ENCODE measurements at places on chromosomes 12 and 14.
A peak's percentile ranks its signal among the peaks of the same experiment; 100 is the strongest.

DNA sequence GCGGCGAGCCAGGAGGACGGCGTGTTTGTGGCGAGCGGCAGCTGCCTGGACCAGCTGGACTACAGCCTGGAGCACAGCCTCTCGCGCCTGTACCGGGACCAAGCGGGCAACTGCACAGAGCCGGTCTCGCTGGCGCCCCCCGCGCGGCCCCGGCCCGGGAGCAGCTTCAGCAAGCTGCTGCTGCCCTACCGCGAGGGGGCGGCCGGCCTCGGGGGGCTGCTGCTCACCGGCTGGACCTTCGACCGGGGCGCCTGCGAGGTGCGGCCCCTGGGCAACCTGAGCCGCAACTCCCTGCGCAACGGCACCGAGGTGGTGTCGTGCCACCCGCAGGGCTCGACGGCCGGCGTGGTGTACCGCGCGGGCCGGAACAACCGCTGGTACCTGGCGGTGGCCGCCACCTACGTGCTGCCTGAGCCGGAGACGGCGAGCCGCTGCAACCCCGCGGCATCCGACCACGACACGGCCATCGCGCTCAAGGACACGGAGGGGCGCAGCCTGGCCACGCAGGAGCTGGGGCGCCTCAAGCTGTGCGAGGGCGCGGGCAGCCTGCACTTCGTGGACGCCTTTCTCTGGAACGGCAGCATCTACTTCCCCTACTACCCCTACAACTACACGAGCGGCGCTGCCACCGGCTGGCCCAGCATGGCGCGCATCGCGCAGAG lies 873 bp downstream of the PLXNC1 start:
- DNase-seq, result peak; percentile 76
- peaks cover 30% of the 10 kb centered on the region for H3K4me1 ChIP-seq
- H3K27me3 ChIP-seq, result peaks cover 37% of the 10 kb centered on the region
- H3K36me3 ChIP-seq, result no peaks in the 10 kb centered on the region
- no peak overlapping the region for H3K27ac ChIP-seq

DNA sequence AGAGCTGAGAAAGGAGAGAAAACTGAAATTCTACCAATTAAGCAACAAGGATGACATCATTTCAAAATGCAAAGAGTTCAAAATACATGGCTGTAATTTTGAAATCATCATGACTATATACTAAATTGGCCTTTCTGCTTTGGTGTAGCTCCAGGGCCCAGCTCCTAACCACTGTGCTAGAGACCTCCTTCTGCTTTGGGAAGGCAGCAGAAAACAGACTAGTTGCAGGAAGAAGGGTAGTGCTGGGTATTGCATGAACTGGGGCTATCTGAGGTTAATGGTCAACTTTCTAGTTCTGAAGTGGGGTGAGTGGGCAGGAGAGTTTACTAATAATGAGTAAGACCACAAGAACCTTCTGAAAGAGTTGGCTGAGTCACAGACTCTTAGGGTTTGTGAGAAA lies 66.2 kb downstream of the PTGER2 start:
- no peak overlapping the region for H3K27ac ChIP-seq
- H3K4me1 ChIP-seq, result peaks cover 13% of the 10 kb centered on the region
- no peaks in the 10 kb centered on the region for H3K36me3 ChIP-seq
- no peak for DNase-seq
- H3K4me3 ChIP-seq, result no peak overlapping the region

DNA sequence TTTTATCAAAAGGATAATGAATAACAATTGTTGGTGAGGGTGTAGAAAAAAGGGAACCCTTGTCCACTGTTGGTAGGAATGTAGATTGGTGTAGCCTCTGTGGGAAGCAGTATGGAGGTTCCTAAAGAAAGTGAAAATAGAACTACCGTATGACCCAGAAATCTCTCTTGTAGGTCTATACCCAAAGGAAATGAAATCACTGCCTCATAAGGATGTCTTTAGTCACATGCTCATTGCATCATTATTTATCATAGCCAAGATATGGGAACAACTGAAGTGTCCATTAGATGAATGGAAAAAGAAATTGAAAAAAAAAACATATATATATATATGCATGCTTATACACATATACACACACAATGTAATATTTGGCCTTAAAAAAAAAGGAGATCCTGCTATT lies 158.8 kb upstream of the NPAS3 start:
- H3K4me3 ChIP-seq, result no peak overlapping the region
- H3K27ac ChIP-seq, result no peak overlapping the region
- no peaks in the 10 kb centered on the region for H3K4me1 ChIP-seq
- no peaks in the 10 kb centered on the region for H3K27me3 ChIP-seq

DNA sequence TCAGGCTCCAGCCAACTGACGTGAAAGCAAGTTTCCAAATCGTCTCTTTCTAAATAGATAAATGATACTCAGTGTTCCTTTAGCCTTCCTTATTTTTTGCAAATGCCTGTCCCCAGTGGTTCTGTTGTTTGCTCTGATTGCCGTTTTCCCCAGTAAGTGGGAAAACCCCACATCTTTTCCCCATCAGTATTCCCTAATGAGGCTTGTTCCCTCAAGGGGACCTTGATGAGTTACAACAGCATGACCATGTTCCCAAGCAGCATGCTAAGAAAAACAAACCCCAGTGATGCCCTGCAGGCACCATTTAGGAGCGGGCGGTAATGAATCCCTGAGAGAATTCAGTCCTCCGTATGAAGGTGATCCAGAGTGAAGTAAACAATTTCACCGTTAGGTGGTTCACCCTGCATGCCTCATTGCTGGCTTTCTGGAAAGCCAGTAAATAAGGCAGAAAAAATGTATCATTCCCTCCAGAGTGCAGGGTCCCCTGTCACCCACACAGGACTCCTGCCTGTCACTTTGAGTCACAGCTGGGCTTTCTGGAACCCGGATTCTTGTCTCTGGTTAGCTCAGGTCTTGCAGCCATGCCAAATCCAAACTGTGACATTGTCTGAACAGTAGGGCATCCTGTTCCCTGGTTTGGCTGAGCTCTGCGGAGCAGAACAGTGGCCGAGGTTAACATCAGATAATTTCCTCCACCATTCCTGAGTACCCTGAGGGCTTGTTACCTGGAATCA lies 222.6 kb downstream of the RGS6 start:
- H3K4me3 ChIP-seq, result no peak overlapping the region
- H3K27me3 ChIP-seq, result peaks cover 28% of the 10 kb centered on the region
- DNase-seq, result no peak
- H3K36me3 ChIP-seq, result no peaks in the 10 kb centered on the region

DNA sequence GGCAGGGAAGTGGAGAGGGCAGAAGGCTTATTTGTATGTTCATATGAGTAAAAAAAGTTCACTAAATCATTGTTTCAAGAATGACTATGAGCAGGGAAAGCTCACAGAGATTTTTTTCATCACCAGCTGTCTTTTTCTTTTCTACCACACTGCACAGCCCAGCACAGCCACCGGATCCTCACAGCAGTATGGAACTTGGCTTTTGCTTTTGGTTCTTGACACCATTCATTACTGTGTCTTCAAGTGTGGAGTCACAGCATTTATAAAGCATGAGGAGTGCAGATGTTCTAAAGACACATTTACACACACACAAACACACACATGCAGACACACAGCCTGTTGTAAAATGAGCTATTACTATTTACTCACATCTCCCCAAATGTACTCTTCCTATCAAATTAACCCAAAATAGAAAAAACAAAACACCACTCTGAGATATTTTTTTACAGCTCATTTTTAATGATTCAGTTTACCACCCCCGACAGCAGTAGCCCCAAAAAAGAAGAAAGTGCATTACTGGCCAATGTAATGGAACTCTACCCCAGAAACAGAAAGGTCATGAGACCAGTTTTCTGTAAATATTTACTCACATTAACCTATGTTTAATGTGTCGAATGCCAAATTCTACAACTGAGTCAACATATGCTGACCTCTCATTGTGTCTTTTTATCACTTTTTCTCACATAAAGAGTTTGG lies 60.5 kb downstream of the BTG1 start:
- no peak overlapping the region for H3K4me3 ChIP-seq
- peaks cover 2% of the 10 kb centered on the region for H3K36me3 ChIP-seq
- no peaks in the 10 kb centered on the region for H3K27me3 ChIP-seq
- H3K27ac ChIP-seq, result no peak overlapping the region

DNA sequence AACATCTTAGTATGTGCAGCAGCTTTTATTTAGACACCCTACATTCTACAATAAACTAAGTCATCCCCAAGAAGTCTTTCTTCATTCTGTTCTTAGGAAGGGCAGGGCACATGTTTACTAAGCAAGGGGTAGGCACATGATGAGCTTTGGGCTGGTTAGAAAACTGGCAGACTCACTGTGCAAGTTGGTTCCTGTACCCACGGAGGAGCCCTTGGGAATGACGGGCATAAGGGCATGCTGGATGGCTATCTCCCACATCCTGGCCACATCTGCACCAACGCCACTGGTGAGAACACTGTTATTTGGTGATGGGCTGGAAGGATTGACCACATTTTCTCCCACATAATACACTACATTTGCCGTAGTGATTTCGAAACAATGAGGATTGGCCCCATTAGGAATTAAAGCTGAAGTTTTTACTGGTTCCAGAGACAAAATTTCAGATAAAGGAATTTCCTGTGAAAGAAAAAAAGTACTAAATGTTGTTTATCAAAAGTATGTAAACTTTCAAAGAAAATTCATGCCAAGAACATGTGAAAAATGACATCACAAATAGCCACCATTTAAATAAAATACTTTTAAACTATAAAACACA lies 297.0 kb downstream of the PRKD1 start:
- H3K27ac ChIP-seq, result no peak overlapping the region
- H3K27me3 ChIP-seq, result no peaks in the 10 kb centered on the region
- no peak for DNase-seq
- H3K36me3 ChIP-seq, result no peaks in the 10 kb centered on the region

GRCh38 chr12:75798136-75798926 lies 233.2 kb downstream of the PHLDA1 start:
- H3K4me1 ChIP-seq, result peaks cover 6% of the 10 kb centered on the region
- no peaks in the 10 kb centered on the region for H3K36me3 ChIP-seq
- H3K27ac ChIP-seq, result no peak overlapping the region
- H3K4me3 ChIP-seq, result no peak overlapping the region

GRCh38 chr12:3352230-3352629 lies 138.8 kb upstream of the PRMT8 start:
- no peak overlapping the region for H3K27ac ChIP-seq
- H3K4me3 ChIP-seq, result no peak overlapping the region
- no peaks in the 10 kb centered on the region for H3K36me3 ChIP-seq

GRCh38 chr14:101761032-101761880 lies at the start of gene PPP2R5C:
Gene PPP2R5C (plus strand): TSS chr14:101761709. CDS start chr14:101761894, 185 bp downstream.
- peaks cover 50% of the 10 kb centered on the region for H3K4me1 ChIP-seq
- DNase-seq, result peak; percentile 89

DNA sequence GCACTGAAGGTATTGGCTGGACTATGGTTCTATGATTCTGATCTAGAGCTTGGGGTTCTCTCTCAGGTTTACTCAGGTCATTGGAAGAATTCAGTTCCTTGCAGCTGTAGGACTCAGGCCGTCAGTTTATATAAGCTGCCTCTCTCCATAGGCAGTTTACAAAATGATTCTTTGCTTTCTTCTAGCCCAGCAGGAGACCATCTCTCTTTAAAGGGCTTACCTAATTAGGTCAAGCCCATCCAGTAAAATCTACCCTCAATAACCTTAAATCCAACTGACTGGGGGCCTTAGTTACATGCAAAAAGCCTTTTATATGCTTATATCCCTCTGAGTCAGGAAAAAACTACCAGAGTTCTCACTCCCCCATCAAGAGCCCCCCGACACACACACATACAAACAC lies 80.5 kb upstream of the GARIN6 start:
- H3K27me3 ChIP-seq, result no peaks in the 10 kb centered on the region
- H3K4me1 ChIP-seq, result no peaks in the 10 kb centered on the region
- no peak overlapping the region for H3K4me3 ChIP-seq

- no peak overlapping the region for H3K4me3 ChIP-seq
- H3K27ac ChIP-seq, result no peak overlapping the region
- H3K4me1 ChIP-seq, result no peaks in the 10 kb centered on the region
- peaks cover 5% of the 10 kb centered on the region for H3K36me3 ChIP-seq
- no peak for DNase-seq
Measured at GRCh38 chr14:91580876-91581577, 70.9 kb upstream of the PPP4R3A start.

GRCh38 chr14:67515386-67516079 lies 17.6 kb upstream of the PLEKHH1 start:
- H3K27ac ChIP-seq, result peak overlapping the region; percentile 29
- H3K27me3 ChIP-seq, result no peaks in the 10 kb centered on the region
- H3K4me3 ChIP-seq, result peak overlapping the region; percentile 69
- peak; percentile 73 for DNase-seq
- H3K36me3 ChIP-seq, result no peaks in the 10 kb centered on the region

DNA sequence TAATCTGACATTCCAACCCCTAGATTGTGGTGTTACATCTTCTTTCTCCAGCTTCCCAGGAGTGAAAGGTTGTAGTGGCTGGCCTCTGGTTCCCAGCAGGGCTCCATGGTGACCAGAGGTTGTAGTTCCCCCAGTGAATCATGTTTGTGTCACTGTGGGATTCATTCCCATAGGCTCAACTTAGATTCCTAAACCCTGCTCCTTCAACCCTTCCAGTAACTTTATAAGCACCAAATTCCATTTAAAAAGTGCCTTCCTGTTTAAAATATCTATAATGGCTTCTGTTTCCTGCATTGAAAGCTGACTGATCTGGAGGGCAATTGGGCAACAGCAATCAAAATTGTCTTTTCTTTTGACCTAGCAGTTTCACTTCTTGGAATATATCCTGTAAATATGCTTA lies 40.5 kb upstream of the TBC1D15 start:
- DNase-seq, result no peak
- no peaks in the 10 kb centered on the region for H3K36me3 ChIP-seq
- H3K4me1 ChIP-seq, result no peaks in the 10 kb centered on the region

All from activated T-cell treated with anti-CD3 and anti-CD28 coated beads, Interleukin-2, amount 50 U/mL, for 24 hours (primary cell).